GM18507 (cell line): ENCODE measurements at places on chromosomes 6 and 20.
A peak's percentile ranks its signal among the peaks of the same experiment; 100 is the strongest.

- no peak for DNase-seq
These were observed 86.0 kb downstream of the ALDH8A1 start for GRCh38 chr6:134863763-134864510.

DNA sequence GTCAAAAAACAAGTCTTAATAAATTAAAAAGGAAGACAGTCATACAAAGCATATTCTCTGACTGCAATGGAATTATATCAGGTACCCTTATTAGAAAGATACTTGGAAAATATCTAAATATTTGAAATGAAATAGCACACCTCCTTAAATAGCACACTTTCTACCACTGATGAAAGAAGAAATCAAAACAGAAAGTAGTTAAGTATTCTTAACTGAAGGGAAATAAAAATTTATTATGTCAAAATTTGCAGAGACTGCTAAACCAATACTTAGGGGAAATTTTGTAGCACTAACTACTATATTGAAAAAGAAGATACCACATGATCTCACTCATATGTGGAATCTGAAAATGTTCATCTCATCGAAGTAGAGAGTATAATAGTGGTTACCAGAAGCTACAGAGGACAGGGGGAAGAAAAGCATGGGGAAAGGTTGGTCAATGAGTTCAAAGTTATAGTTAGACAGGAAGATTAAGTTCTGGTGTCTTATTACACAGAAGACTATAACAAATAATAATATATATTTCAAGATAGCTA, 112.2 kb downstream of the ASCC3 start:
- no peak for DNase-seq

DNA sequence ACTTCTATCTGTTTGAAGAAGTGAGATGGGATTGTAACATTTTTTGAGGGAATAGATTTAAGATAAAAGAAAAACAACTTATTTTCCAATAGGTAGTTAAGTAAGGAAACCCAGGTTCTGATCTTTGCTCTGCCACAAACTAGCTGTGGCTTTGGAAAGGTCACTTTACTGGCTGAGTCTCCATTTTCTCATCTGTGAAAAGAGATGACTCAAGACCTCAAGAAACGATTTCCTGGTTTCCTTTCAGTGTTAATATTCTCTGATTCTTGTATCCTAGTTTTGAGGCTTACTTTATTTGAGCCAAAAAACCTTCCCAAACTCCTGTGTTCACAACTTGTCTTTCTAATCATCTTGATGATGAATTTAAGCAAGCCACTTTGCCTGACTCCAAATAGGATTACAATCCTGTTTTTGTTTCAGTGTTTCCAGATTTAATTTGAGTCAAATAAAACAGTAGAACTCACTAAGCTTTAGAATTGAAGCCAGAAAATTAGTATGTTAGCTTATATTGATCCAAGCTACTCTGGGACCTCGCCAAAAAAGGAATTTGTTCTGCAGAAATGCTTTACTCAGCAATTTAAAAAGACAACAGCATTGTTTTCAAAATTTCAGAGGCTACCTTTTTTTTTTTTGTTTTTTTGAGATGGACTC, 51.1 kb downstream of the ENPP1 start:
- DNase-seq, result no peak

DNA sequence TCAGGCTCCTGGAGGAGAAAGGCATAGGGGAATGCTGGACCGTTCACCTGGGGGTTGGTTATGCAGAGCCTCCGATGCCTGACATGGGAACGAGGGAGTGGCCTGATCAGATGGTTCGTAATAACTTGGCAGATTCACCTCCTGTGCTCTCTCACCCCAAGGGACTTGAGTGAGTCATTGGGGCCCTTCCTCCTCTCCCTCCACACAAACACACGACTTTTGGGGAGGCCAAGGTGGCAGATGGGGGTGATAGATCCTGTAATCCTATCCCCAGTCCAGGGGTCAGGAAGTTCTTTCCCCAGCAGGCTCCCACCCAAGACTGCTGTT, 45.6 kb upstream of the ARFGEF2 start:
- DNase-seq, result no peak

- no peak for DNase-seq
These were observed 14.0 kb downstream of the MAK start for GRCh38 chr6:10824297-10824696.

DNA sequence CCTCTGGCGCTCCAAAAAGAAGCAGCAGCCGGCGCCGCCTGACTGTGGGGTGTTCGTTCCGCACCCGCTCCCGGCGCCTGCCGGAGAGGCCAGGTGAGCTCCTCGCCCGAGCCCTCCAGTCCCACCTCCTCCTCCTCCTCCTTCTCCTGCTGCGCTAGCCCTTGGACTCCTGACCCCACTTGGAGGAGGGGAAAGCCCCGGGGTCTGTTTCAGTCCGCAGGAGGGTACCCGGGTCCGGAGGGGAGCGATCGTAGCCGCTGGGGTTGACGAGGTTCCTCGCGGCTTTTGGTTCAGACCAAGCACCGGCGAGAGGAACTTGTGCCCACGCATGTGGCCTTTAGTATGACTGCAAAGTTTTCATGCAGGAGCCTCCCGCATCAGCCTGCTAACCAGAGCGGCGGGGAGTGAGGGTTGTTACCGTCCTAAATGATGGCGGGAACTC, 493 bp downstream of the CRYBG1 start:
- no peak for DNase-seq

- no peak for DNase-seq
These were observed 272.5 kb downstream of the BTBD9 start for GRCh38 chr6:38367231-38367630.

GRCh38 chr6:127879685-127880084, 21.2 kb downstream of the THEMIS start:
- DNase-seq, result no peak

DNA sequence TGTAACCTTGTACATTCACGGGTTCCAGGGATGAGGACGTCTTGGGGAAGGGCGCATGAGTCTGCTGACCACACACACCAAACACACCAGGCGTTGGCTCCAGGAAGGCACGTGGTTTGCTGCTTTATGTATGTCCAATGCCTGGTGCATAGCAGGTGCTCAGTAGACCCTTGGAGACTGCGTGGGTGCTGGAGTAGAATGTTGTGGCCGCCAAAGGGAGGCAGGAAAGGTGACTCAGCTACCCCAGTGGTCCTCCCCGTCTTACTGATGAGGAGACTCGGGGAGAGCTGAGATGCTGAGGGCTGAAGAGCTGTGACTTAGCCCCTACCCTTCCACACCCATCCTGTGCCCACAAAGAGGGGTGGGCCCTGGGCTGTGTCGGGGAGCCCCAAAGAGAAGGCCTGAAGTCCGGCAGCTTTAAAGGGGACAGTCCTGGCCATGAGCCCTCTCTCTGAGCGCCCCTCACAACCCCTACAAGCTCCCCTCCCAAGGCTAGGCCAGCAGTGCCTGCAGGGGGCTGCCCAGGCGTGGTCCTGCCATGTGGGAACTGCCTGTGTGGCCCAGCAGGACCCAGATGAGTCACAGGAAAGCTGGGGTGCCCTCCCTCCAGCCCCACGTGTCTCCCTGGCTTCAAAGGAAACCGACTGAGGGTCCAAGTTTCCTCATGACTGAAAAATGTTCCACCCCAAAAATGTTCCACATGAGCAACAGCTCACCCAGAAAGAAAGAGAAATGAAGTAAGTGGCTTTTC, 28.0 kb upstream of the PTGIS start:
- DNase-seq, result no peak

DNA sequence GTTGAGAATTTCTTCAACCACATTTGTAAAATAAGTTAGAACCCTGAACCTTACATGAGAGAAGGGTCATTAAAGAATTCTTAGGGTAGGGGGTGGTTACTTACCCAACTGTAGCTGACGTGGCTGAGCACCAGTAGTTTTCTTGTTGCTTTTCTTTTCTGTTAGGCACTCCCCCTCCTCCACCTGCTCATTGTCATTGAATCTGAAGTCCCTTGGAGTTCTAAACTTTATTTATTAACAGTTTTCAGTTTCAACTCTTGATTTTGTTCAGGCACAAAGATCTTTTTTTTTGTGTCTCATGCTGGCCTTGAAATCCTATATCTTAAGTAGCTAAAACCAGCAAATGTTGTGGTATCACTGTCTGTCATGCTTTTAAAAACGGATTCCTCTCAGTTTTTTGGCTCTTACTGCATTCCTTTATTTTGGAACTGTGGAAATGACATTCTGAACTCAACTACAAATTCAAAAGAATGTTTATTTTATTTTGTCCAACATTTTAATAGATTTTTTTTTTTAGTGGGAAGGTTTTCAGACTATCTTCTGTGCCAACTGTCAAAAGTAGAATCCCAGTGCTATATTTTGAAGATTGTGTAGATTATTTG, 465.2 kb downstream of the PHF3 start:
- DNase-seq, result no peak

- no peak for DNase-seq
These were observed 95.4 kb downstream of the OGFRL1 start for GRCh38 chr6:71383901-71384489.

- DNase-seq, result no peak
These were observed 29.4 kb downstream of the PNLDC1 start for GRCh38 chr6:159829526-159829925.

GRCh38 chr20:36645998-36646397, at the start of gene SLA2:
SLA2 (minus strand) TSS chr20:36646196; CDS start chr20:36641335, 4,861 bp downstream.
- DNase-seq, result peak; percentile 25

GRCh38 chr20:44642203-44643153, 9.0 kb downstream of the ADA start:
- peak; percentile 50 for DNase-seq

DNA sequence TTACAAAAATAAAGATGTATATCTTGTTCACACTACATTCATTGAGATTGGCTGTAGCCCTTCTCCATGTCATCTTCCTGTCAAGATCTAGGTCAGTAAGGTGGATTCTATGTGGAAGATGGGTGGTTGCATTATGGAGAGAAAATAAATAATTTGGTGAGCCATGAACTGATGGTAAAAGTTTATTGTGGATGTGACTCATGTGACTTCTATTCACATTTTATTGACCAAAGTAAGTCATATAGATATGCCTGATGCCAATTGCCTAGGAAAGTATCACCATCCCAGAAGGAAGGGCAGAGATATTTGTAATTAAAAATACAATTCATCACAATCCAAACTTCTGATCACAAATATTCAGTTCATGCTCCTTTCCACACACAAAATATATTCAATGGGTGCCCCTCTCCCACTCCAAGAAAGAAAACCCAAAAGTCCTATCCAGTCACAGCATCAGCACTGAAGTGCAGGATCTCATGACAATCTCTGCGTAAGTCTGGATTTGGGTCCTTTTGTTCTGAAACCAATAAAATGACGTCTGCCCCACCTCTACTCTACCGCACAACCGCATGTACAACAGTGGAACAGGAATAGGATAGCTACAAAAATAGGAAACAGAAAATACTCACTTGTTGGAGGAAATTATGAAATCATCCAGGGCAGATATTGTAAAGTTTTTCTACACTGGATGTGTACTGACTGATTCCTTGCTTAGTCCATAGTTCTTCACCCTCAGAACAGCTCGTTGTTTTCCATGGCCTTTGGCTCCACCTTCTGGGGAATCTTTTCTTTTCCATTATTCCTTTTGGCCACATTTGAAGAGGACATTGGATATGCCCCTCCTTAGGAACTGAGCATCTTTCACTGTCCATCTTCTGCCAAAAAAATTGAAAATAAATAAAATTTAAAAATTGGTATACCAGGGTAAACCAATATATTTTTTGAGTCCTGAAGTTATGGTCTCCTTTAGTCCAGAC, 16.1 kb upstream of the SLC17A3 start:
- DNase-seq, result no peak

- DNase-seq, result no peak
These were observed 51.0 kb downstream of the SLC9A8 start for GRCh38 chr20:49863666-49864065.
